Naive thymus-derived CD4-positive, alpha-beta T cell (primary cell): ENCODE measurements at places on chromosomes 1 and 21.

DNA sequence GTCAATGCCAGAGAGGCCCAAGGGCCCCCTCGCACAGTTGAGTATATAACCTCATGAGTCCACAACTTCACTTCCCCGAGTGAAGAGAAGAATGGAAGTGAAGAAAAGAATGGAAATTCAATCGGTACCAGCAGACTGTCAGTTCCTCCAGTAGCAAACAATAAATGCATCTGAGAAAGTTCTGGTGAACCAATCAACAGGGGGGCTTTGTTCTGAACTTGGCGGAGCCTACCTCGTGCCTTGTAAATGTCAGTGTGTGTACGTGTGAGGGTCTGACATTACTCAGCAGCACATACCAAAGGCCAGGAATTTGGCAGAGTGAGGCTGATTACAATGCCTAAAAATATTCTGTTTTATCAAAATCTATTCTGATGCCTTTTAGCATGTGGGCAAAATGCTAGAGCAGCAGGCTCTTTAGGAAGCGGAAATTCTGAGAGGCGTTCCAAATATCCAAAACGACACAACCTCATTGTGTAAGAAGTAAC, 238.5 kb downstream of the LTN1 start:
- DNase-seq, result no peak

- DNase-seq, result no peak
Measured at GRCh38 chr1:211885747-211886522, 55.4 kb upstream of the LPGAT1 start.

DNA sequence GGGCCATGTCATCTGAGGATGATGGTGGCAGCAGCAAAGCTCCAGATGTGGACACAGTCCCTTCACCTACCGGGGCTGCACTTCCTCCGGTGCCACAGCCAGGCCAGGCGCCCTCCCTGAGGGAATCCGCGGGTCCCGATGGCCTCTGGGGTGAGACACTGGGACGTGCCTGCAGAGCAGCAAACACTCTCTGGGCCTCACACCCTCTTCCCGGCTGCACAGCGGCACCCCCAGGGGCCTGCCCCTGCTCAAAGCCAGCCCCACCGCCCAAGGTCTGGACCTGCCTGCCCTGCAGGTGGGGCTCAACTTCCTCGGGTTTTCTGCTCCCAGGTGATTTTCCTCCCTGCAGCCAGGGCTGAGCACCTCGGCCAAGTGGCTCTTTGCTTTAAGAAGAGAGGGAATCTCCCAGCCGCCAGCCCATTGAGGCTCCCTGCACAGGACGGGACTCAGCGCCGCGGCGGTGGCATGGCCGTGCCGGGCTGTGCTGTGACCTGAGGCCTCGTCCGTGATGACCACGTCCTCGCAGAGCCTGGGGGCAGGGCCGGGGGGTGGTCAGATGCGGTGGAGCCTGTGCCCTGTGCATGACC, 21.3 kb upstream of the COL18A1 start:
- DNase-seq, result no peak

- no peak for DNase-seq
Measured at GRCh38 chr1:33721301-33721815, 142.5 kb upstream of the HMGB4 start.

DNA sequence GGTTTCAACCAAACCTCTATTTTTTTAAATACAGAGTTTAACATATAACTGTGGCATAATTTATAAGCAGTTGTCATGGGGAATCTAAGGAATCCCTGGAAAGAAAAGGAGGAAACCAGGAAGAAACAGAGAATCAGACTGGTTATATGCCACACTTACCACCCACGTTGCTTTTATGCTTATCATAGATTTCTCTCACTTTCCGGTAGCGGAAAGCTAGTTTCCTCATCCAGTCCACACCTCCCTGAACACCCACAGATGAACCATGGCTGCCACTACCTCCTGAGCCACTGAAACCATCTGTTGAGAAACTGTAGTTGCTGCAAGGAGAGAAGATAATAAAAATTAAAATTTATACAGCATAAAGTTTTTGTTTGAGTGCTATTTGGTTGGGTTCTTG, 33.5 kb downstream of the XKR8 start:
- peak; percentile 18 for DNase-seq

DNA sequence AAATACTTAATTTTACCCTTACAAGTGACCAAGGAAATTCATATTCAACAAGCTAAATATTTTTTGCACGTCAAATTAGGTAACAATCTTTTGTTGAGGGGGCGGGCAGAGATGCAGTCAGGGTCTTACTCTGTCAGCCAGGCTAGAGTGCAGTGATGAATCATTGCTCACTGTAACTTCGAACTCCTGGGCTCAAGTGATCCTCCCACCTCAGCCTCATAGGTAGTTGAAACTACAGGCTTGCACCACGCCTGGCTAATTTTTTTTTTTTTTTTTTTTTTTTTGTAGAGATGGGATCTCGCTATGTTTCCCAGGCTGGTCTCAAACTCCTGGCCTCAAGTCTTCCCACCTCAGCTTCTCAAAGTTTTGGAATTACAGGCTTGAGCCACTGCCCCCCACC, 26.5 kb downstream of the PHTF1 start:
- no peak for DNase-seq
